ENCODE measurements at places on chromosomes 13 and 19.

- no peak for DNase-seq
Observed at GRCh38 chr13:27200413-27201070, 28.9 kb upstream of the USP12 start.

- DNase-seq: no peak
Observed at GRCh38 chr13:113621046-113621445, 36.5 kb downstream of the TFDP1 start.

- peak; percentile 74 for DNase-seq
Observed at GRCh38 chr19:29771708-29772414, 39.9 kb upstream of the CCNE1 start.

GRCh38 chr19:40438284-40438683 is 5.9 kb downstream of the SERTAD3 start:
- DNase-seq: no peak

- DNase-seq: no peak
Observed at GRCh38 chr13:59276436-59276835, 887.3 kb downstream of the DIAPH3 start.

DNA sequence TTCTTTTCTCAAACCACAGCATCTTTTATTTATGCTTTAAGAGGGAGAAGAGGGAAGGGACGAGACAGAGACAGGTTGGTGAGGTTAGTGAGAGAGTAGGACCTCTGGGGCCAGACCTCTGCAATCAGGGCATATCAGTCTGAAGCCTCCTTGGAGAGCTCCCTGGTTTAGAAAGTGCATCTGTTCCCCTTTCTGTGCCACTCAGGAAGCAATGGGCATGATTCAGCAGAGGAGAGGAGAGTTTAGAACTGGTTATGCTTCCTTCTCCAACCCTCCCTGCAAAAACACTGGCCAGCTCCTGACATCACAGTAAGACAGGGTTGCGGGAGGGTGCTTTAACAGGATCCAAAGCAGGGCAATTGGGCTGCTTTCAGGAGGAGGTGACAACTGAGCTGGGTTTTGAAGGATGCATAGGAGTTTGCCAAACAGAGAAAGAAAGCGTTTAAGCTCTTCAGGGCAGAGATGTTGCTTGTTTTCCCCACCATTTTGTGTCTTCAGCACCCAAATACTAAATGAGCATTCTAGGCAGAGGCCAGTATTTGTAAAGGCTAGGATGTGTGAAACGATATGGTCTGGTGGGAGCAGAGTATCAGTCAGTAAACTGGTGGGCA is 33.1 kb downstream of the CERS4 start:
- peak; percentile 57 for DNase-seq

DNA sequence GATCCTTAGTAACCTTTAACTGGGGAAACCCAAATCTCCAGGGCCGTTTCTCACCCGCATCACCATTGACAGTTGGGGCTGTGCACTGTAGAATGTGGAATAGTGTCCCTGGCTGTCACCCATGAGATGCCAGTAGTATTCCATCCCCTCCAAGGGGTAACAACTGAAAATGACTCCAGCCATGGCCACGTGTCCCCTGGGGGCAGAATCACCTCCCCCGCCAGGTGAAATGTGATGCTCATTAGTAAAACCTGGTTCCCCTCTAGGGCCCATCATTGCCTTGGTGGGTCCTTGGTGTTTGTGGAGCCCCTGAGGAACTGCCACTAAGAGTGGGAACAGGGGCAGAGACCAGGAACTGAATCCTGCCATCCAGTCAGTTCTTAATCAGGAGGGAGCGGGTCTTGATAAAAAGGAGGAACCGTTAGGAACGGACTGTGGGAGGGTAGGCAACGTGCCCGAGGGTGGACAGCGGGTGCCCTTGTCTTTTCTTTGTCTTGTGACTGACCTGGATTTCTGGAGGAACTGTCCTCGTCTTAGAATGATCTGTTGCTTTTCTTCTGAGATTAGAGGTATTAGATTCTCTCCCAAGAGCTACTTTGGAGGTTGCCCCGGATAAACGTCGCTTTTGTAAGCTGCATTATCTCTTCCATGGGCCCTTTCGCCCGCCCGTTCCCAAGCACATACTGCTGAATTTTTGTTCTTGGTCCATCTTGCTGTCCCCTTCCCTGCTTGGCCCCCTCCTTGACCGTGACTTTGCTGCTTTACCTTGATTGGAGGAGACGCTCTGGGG is 3.5 kb downstream of the MYO9B start:
- no peak for DNase-seq

DNA sequence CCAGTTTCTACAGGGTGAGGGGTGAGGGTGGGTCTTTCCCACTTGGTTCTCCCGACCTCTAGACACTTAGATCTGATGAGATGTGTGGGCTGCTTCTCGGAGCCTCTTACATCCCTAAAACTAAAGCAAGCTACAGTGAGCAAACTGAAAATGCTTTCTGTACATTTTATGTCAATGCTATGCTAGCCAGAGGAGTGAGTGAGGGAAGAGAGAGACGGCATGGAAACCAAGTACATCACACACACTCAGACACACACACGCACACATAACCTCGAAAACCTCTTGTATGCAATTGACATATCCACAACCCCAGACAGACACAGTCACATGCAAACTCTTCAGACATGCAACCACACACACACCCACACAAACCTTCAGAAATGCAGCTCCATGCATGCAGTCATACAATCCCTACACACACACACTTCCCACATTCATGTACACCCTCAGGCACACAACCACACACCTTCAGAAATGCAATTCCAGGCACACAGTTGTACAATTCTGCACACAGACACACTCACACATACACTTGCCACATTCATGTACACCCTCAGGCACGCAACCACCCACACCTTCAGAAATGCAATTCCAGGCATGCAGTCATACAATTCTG is 1.4 kb downstream of the SLC1A6 start:
- no peak for DNase-seq

GRCh38 chr13:30870049-30870884 is 35.8 kb upstream of the MEDAG start:
- DNase-seq: peak; percentile 85

GRCh38 chr13:21777166-21777565 is 106.3 kb downstream of the FGF9 start:
- DNase-seq: peak; percentile 38

- DNase-seq: no peak
Observed at GRCh38 chr19:49887665-49888509, 8.8 kb downstream of the IL4I1 start.

GRCh38 chr13:95954266-95954665 is 98.9 kb downstream of the UGGT2 start:
- DNase-seq: no peak

DNA sequence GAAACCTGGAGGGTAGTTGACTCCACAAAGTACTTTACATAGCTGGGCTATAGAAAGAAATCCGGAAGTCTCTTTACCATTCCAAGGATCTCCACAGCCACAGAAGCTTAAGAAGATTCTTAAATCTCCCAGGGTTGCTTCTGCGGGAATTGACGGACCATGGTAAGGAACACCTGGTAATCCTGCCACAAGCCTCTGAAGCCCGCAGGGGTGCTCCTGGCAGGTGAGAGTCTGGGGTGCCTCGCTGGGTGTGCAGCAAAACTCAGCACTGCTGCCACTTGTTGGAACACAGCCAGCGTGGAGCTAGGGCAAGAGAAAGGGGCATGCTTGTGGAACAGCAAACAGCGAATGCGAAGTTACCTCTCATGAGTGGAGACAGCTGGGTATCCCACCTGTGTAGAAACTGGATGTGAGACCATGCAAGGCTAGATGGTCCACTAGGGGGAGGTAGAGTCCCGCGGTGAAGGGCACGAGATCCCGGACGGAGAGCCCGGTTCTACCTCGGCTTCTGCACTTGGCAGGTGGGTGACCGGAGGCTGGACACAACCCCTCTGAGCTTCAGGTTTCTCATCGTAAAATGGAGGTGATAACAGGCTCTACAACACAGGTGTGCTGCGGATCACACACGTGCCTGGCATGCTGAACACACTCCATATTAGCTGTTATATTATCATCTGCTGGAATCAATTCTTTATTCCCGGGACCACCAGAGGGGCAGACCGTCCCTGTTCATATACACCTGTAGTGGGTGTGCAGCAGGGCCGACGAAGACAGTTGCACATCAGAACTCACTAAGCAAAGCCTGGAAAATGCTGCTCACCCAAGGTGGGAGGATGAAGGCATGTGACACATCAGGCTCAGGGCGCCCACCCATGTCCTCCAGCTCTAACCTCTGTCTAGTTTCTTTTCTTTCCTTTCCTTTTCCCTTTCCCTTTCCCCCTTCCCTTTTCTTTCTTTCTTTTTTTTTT is 24.1 kb upstream of the UBAC2 start:
- peak; percentile 84 for DNase-seq

- peak; percentile 52 for DNase-seq
Observed at GRCh38 chr19:52343548-52343947, 7.5 kb downstream of the ZNF610 start.

DNA sequence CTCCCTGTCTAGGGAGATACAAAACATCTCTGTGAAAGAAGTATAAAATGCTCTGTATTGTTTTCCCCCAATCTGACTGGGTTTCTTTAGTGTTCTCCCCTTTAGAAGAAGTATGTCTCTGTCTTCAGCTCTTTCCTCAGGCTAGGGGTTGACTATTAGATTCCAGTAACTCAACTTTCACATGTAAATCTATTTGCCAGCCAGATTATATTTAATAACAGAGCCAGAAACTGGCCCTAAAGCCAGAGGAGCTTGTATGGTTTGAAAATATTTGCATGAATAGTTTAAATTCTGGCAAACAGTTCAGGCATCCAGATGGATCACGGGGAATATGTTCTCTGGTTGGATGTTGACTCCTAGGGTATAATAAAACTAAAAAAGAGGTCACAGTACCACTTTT is 22.3 kb upstream of the CYSLTR2 start:
- DNase-seq: no peak

DNA sequence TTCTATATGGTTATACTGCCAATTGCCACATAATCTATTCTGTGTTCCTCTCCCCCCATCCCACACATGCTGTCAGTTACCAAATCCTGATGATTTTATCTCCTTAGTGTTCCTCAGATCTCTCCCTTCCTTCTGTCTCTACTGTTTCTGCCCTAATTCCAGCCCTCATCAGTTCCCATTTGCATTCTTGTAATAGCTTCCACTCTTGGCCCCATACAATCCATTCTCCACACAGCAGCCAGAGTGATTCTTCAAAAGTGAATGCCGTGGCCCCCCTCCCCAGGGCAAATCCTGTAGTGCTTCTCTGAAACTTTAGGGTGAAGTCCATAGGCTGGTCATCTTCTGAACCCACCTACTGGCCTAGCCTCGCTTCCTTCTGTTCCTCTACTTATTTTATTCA is 114.4 kb downstream of the ZAR1L start:
- DNase-seq: no peak

DNA sequence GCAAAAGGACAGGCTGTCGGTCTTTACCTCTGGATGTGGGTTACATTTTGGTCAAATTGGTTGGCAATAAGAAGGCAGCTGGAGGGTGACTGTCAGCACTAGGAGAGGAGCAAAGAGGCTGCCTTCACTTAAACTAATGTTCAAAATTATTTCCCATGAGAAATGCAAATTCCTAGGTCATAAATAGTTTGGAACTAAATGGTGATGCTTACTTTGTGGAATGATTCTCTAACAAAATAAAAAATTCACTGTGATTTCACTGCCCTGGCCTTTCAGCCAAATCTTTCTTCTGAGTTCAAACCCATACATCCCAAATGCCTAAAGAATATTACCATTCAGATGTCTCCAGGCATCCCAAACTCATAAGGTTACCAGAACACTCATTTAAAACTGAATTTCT is 25.0 kb upstream of the OXGR1 start:
- no peak for DNase-seq

- peak; percentile 98 for DNase-seq
Observed at GRCh38 chr19:52962394-52963246, at the start of gene ZNF816. Gene ZNF816 (minus strand): TSS chr19:52962881. CDS start chr19:52956089, 6,792 bp downstream.

- DNase-seq: no peak
Observed at GRCh38 chr13:48068952-48069351, 26.0 kb downstream of the MED4 start.

DNA sequence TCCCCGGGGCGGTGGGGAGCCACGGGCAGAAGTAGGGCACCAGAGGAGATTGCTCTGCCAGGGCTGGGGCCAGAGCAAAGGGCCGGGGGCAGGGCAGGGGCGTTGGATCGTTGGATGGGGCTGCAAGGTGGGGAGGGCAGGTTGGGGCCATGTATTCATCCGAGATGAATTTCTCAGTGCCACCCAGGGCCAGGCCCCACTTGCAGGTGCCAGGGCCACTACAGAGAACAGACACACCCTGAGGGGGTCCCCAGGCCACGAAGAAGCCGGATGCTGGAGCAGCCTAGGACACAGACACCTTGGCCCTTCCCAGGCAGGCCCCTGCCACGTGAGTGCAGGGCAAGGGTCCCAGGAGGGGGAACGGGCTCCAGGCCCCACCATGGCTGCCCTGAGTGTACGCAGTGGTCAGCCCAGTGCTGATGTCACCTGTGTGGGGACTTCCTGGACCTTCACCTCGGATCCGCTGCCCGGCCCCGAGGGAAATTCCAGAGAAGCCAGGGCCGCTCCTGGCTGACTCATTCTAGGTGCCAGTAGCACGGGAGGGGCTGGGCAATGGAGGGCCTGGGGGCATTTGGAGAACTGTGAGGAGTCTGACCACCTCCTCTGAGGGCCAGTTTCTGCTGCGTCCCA is 9.6 kb upstream of the SBNO2 start:
- no peak for DNase-seq

DNA sequence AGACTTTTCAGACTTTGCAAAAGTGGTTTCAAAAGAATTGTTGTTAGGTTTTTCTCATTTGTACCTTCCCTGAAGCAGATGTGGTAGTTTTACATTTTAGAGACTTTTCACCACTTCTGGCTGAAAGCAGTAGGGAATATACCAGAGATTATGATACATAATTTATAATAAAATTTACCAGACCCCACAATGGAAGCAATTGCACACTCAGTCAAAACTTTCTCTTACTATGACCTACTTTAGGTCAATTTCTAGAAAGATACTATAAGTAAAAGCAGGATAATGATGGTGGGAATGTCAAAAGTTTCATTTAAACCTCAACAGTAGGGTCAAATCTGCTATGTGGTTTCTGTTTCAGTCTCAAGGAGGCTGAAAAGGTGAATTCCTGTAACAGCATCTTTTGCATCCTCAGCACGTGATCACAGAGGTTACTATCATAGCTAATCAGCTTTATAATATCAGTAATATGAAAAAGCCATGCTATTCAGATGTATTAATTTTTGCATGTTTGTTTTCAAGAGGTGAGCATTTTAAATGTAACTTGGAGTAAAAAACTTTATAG is 26.9 kb downstream of the PCCA start:
- no peak for DNase-seq

- no peak for DNase-seq
Observed at GRCh38 chr19:54955376-54955775, 8.0 kb upstream of the NLRP7 start.

DNA sequence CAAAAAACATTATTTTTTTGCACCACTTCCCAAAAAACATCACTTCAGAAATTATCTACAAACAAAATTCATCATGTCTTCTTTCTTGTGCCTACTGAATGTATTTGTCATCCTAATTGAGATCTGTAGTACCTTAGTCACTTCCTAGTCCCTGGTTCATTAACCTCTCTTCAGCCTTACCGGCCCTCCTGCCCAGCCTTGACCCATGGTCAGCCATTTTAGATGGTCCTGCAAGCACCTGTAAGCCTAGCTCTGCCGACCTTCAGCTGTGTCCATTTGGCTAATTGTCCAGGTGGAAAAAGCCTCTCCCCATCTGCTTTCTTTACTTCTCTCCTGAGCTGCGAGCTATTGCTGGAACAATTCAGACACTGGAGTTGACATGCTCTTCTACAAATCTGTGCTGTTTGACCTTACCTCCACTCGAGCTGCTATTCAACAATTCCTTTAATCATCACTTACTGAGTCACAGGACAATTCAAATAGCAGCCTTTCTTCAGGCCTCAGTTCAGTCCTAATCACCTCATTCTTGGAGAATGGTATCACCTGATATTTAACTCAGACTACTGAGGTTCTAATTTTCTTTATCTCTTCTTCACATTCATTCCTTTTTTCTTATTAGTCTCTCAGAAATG is 882.5 kb downstream of the PCDH9 start:
- no peak for DNase-seq
